Stimulated activated CD8-positive, alpha-beta memory T cell treated with anti-CD3 and anti-CD28 coated beads, Interleukin-15, amount 100 ng/mL, for 24 hours (primary cell): ENCODE measurements at places on chromosomes 6 and 20.

DNA sequence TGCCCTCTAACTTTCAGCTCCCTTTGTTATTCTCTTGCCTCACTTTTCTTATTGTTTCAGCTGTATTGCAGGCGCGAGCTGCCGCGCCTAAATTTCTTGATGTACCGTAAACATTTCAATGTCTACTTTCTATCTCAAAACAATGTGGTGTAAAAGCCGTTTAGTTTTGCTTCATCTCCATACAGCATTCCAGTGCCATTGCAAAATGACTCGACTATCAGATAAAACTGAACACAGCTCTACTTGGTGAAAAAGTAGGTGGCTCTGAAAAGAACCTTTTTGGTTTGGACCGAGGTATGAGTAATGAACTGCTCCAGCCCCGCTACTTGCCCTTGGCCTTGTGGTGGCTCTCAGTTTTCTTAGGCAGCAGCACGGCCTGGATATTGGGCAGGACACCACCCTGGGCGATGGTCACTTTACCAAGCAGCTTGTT, 74.6 kb downstream of the OR2B2 start:
- DNase-seq: no peak

DNA sequence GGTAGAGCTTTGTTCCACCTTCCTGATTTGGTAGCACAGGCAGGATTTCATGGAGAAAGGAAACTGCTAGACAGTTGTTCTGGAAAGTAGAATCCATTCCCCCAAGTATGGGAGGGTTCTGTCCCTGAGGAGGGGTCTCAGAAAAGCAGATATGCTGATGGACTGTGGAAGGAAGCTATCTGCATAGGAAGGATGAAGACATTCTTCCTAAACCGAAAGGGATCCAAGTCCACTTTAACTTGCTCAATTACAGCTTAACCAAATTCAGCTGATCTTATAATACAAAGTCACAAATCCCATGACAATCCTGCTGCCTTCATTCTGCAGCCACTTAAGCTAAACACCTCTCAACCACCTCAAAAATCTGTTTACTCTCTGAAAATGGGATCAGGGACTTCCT, 2.6 kb downstream of the MAN1A1 start:
- DNase-seq: no peak

- DNase-seq: no peak
Observed at GRCh38 chr6:13528777-13529343, 41.5 kb upstream of the GFOD1 start.

GRCh38 chr6:99350573-99350972, 1.1 kb upstream of the FAXC start:
- no peak for DNase-seq

DNA sequence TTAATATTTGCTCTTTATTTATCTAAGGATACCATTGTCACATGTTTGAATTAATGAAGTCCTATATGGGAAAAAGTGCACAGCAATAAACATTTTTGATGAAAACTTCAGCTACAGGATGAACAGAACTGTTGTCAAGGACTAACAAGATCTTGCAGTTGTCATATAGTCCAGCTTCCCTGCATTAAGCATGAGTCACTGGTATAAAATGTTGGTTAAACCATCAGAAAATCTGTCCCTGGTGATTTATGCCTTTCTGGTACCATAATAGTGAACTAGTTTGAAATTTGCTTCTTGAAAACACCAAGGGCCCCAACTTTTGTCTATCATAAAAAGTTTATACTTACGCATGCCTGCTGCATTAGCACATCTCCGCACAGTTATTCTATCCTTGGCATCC, 60.4 kb upstream of the RSPO3 start:
- no peak for DNase-seq

DNA sequence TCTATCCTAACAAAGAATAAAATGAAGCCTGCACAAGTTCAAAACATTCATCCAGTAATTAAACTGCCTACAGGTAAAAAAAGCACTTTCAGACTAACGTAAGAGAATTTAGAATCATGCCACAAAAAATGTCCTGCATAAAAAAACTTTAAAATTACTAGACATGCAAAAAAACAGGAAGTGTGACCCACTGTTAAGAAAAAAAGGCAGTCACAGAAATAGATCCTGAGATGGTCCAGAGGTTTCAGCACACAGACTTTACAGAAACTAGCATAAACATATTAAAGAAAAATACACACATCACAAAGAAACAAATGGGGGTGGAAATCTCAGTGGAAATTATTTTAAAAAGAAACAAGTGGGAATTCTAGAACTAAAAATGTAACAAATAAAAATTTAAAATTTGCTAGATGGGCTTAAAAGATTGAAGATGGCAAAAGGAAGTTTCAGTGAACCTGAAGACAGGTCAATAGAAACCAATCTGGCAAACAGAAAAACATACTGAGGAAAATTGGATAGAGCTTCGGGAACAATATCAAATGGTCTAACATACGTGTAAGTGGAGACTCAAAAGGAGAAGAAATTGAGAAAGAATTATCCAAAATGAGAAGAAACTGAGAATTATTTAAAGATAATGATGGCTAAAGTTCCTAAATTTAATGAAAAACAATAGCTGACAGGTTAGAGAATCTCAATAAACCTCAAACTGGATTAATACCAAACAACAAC, 3.4 kb upstream of the ZNF133 start:
- DNase-seq: no peak

DNA sequence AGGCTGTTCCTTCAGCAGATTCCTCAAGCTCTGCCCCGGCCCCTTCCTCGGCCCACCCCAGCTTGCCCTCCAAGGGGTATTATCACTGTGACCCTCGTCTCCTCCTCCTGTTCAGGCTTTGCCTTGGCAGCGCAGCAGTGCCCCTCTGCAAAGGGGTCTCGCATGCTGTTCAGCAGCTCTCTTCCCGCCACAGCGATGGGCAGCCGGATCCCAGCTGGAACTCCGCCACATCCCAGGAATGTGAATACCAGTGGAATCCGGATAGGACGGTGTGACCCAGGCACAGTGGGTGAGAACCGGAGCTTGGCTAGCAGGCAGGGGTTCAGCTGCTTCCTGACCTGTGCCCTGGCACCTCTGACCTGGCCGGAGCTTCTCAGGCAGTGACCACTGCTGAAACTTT, 52.9 kb downstream of the RNASET2 start:
- DNase-seq: no peak

DNA sequence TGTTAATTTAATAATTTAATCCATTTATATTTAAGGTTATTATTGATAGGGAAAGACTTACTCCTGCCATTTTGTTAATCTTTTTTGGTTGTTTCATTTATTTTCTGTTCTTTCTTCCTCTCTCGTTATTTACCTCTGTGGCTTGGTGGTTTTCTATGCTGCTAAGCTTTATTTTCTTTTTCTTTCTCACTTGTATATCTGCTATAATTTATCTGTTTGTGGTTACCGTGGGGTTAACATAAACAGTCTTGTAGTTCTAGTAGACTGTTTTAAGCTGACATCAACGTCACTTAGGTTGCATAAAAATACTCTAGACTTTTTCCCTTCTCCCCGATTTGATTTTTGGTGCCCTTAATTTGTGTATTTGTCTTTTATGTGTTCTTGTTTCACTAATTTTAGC, 381.3 kb upstream of the SPTLC3 start:
- no peak for DNase-seq

DNA sequence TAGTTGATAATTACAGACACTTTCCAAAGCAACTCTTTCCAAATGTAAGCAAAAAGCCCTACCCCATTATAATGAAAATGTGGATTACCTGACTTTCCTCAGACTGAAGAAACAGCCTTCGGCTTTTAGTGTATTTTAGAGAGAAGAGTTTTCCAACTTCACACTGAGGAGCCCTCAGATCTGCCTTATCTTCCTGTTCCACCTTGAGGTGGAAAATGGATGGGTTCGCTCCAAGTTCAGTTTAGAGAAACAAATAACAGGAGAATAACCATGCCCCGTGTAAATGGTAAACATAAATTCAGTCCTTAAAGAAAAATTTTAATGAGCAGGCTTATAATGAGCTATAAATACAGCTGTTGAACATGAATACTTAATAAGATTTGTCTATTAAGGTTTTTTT, 21.1 kb upstream of the MTHFD1L start:
- no peak for DNase-seq

DNA sequence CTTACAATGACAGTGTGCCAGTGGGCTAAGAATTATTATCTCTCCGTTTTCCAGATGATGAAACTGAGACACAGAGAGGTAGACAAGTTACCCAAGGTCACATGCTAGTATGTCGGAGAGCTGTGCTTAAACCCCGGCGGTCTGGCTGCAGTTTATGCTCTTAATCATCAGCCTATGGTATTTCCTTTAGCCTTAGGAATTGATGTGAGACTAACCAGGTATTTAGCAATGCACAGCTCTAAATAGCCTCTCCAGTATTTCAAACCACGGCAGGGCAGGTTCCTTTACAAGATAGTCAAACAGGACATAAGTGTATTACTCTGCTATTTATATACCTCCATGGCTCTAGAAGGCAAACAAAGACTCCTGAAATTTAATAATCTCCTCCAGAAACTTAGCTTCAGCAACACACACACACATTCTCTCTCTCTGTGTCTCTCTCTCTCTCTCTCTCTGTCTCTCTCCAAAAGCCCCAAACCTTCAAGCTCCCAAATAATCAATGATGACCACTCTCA, 142.0 kb upstream of the ZNF217 start:
- DNase-seq: no peak

GRCh38 chr6:30885999-30886896, 1.9 kb downstream of the DDR1 start:
- no peak for DNase-seq

GRCh38 chr6:13787137-13787536, 27.2 kb downstream of the MCUR1 start:
- no peak for DNase-seq

DNA sequence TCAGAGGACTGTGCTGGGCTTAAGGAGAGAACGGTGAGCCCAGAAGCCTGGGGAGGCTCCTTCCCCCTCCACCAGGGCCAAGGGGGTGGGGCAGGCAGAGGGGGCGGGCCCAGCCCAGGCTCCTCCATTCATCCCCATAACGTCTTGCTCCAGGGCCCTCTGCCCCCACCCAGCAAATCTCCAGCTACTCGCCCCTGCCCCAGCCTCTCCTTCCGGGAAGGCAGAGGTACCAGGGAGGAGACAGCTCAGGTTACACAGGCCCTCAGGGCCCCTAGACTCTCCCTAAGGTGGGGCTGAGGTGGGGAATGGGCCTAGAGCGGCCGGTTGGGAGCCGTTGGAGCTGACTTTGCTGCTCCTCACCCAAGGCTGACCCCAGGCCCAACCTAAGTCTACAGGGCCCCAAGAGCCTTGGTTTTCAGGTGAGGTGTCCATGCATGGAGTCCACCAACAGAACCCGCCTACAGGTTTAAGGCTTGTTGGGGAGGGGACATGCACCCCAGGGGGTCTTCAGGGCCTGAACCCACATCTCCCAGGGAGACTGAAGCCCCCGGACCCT, 1.2 kb downstream of the LAMA5 start:
- no peak for DNase-seq

- DNase-seq: no peak
Observed at GRCh38 chr20:57008217-57008616, 258.2 kb downstream of the BMP7 start.

DNA sequence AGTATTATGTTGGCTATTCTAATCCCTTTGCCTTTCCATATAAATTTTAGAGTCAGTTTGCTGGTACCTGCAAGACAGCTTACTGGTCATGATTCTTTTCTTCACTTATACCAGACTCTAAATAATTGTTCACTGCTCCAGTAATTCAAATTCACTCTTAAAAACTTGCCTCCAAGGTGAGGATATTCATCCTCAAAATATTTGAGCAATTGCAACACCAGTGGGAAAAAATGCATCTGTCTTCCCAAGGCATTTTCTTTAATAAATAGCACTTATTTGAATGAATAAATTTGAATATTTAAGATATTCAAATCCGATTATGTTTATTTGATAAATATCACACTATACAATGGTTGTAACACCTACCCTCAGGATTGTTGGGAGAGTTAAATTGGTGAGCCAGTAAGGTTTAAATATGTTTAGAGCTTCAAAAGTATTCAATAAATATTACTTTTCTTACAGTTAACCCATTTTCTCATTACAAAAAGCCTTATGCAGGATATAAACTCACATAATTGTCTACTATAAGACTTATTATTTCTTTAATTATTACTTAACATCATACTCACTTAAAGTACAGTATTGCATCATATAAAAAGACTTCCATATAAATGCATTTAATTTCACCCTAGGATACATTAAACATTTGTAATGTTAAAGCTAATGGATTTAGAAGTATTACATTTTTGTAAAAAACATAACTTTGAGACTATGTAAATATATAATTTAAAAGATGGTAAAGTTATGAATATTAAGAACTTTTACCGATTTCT, 285.6 kb downstream of the SAMD5 start:
- no peak for DNase-seq

DNA sequence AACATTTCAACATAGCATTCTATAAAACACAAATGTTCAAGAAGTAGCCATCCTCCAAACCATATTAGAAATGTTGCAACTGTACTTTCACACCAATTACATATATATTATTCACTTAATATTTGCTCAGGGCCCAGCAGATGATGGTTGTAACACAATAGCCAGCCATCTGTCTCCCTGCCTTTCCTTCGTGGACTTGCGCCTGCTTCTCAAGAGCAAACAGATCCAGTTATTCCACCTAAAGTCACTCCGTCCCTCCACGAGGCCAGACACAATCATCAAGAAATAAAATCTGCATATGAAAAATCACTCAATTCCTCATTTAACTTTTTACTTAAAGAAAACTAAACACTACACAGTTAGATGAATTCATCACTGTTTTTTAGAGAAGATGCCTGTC, 160.4 kb downstream of the RALGAPA2 start:
- DNase-seq: no peak

- DNase-seq: no peak
Observed at GRCh38 chr20:33386673-33387072, 14.6 kb downstream of the CDK5RAP1 start.

DNA sequence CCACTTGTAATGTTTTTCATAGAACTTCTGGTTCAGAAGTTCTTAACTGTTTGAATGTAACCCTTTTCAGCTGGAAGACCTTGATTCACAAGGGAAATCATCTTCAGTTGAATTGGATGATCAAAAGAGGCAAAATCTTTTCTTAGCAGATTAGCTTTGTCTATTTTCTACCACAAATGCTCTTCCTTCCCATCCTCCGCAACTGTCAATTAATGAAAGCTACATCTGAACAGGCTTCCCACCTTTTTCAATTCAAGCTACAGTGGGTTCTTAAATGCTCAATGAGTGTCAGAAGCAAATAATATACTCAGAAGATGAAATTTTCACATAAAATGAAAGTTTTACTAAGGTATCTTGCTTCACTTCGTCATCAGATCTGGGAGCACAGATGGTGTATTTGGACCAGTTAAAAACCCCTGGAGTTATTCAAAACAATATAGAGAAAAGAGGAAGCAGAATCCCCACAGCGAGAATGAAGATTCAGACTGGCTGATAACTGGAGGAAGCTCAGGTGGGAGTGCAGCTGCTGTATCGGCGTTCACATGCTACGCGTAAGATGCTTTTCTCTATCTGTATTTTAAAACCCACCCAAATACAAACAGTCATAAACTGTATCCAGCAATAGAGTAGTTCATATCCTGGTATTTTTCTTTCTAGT, 19.4 kb downstream of the QRSL1 start:
- no peak for DNase-seq
